Hypothalamus (tissue), 51 donors: ENCODE measurements at places on chromosomes 1 and 21.

GRCh38 chr21:24823247-24823646 is 784.0 kb downstream of the MRPL39 start:
- no peak for DNase-seq

DNA sequence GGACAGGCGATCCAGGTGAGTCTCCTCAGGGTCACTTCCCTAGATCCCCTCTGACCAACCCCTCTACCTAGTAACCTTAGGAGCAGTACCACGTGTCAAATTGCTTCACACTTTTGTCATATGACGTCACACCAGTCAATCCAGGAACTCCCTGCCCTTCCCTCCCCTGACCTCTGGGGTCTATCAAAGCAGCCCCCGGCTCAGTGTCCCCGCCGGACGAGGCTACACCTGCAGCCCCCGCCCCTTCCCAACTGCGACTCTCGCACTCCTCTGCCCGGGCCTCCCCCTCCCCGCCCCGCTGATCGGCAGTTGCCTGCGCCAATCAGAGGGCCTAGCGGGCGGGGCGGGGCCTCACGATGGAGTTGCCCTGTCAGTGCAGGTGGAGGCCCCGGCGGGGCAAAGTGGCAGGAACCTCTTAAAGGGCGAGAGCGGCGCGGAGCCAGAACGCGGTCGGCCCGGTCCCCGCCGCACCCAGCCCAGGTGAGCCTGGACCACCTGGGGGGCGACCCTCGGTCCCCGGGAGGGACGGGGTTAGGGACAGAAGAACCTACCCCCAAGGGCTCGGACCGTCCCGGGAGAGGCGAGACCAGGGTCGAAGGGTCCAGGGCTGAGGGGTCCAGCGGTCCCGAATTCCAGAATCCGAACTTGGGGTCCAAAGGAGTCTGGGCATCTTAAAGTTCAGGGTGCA is 27.5 kb upstream of the EPB41 start:
- DNase-seq = peak; percentile 22

- no peak for DNase-seq
These were observed 929.1 kb downstream of the LTN1 start for GRCh38 chr21:28063241-28064216.

GRCh38 chr1:18927082-18927653 is 24.8 kb upstream of the ALDH4A1 start:
- DNase-seq = no peak

- no peak for DNase-seq
These were observed 5.6 kb upstream of the AKR1A1 start for GRCh38 chr1:45545019-45545493.
